ENCODE measurements at places on chromosomes 12 and 14.
A peak's percentile ranks its signal among the peaks of the same experiment; 100 is the strongest.

- no peak for DNase-seq
Measured at GRCh38 chr14:42229976-42230375, 623.3 kb downstream of the LRFN5 start.

GRCh38 chr14:32590157-32590556 is 261.1 kb downstream of the AKAP6 start:
- DNase-seq = no peak

GRCh38 chr14:104302794-104303405 is 164.5 kb downstream of the KIF26A start:
- no peak for DNase-seq

GRCh38 chr12:30622509-30622908 is 73.2 kb downstream of the IPO8 start:
- DNase-seq = no peak

DNA sequence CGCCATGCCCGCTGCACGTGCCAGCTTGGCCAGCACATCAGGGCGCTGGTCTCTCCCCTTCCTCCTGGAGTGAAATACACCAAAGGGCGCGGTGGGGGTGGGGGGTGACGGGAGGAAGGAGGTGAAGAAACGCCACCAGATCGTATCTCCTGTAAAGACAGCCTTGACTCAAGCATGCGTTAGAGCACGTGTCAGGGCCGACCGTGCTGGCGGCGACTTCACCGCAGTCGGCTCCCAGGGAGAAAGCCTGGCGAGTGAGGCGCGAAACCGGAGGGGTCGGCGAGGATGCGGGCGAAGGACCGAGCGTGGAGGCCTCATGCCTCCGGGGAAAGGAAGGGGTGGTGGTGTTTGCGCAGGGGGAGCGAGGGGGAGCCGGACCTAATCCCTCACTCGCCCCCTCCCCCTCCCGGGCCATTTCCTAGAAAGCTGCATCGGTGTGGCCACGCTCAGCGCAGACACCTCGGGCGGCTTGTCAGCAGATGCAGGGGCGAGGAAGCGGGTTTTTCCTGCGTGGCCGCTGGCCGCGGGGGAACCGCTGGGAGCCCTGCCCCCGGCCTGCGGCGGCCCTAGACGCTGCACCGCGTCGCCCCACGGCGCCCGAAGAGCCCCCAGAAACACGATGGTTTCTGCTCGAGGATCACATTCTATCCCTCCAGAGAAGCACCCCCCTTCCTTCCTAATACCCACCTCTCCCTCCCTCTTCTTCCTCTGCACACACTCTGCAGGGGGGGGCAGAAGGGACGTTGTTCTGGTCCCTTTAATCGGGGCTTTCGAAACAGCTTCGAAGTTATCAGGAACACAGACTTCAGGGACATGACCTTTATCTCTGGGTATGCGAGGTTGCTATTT is 914 bp upstream of the CCND2 start:
- DNase-seq = peak; percentile 80

DNA sequence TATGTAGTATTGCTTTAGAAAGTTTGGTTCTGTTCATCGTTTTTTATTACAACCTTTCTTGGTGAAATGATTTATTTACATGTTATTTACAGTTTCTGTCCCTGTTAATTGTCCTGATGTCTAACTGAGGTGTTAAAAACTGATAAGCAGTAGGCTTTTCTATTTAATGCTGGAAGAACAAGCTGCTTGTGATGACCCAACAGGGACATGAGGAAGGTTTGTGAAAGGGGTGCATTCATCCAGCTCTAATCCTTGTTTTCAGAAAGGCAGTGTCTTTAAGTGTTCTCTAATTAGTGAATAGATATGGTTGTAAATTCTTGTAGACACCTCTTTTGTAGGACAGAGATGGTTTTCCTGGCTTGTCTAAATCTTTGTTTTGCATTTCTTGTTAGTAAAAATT is 191.4 kb downstream of the FOXA1 start:
- no peak for DNase-seq

DNA sequence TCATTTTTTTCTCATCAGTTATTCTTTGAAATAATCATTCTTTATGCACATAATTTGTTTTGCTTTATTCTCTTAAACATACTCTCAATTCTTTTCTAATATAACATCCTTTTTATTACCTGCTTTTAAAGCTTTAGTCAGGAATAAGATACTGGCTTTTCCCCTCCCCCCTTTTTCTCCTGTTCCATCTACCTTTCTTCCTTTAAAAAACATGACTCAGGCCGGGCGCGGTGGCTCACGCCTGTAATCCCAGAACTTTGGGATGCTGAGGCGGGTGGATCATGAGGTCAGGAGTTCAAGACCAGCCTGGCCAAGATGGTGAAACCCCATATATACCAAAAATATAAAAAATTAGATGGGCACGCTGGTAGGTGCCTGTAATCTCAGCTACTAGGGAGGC is 25.4 kb downstream of the HIF1A start:
- no peak for DNase-seq

DNA sequence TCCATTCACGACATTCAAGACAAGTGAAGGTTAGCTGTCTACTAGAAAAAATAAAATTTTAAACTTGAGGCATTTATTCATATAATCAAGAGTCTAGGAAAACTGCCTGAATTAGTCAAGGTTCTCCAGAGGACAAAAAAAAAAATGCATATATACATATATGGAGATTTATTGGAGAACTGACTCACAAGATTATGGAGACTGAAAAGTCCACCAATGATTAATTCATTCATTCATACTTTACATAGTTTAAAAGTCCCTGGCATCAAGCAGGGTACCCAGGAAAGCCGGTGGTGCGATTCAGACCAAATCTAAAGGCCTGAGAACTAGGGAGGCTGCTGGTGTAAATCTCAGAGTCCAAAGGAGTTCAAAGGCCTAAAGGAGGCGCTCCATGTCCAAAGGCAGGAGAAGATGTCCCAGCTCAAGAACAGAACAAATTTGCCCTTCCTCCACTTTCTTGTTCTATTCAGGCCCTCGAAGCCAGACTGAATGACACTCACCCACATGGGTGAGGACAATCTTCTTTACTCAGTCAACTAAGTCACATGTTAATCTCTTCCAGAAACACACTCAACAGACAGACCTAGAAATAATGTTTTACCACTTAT is 64.3 kb downstream of the ANKS1B start:
- DNase-seq = no peak

- peak; percentile 57 for DNase-seq
Measured at GRCh38 chr12:47860279-47860841, 40.7 kb upstream of the HDAC7 start.

- no peak for DNase-seq
Measured at GRCh38 chr14:100058777-100059437, 6.3 kb upstream of the EVL start.

- DNase-seq = no peak
Measured at GRCh38 chr14:37865719-37866549, 270.5 kb downstream of the TTC6 start.

- no peak for DNase-seq
Measured at GRCh38 chr12:78386871-78387270, 477.7 kb upstream of the SYT1 start.

- DNase-seq = no peak
Measured at GRCh38 chr14:37452323-37452722, 142.7 kb downstream of the FOXA1 start.

DNA sequence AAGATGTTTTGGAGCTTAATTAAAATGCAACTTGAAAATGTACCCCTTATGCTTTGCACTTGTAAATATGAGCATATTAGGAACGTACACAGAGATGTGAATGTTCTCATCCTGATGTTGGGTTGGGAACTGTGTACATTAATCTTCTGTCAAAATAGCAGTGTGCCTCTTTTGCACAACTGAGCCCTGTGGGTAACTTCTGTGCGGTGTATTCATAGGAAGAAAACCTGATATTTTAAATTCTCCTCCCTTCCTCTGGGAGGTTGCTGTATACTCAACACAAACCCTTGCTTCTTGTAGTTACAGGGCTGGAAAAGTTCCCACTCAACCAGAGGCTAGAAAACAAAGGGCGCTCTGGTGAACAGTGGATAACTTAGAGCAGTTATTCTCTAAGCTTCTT is 18.7 kb downstream of the PTHLH start:
- DNase-seq = no peak

DNA sequence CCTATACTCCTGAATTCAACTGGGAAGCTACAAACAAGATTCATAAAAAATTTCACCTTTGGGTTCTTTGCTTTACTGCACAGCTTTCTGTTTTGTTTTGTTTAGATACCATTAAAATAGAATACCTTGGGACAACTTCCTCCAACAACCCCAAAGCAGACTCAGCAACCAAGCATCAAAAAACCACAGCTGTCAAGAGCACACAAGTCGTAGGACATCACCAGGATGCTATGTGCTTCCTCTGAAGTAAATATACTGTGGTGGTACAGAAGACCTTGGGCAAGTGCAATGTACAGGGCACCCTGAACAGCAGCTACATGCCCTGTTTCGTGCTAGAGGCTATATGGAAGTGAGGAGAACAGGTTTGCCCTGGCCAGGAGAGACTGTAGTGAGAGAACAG is 359.3 kb downstream of the BCL11B start:
- DNase-seq = no peak

GRCh38 chr14:49957089-49957852 is 64.4 kb downstream of the ARF6 start:
- DNase-seq = no peak

DNA sequence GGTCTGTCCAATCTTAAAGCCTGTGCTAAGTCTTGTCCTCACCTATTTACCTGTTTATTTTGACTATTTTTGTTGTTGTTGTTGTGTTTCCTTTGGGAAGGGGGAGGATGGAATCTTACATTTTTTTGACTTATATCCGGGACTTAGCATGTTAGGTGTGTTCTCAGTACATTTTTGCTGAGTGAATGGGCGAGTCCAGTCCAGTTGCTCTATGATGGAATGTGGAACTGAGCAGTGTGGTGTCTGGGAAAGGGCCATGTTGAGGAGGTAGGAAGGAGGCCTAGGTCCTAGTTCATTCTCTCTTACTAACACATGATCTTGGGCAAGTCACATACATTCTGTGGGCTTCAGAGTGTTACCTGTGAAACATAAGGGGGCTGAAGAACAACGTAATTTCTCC is 80.9 kb upstream of the SLC38A2 start:
- DNase-seq = no peak

- DNase-seq = no peak
Measured at GRCh38 chr12:69620077-69620476, 9.4 kb upstream of the LRRC10 start.

- no peak for DNase-seq
Measured at GRCh38 chr12:19150273-19150900, 20.9 kb downstream of the PLEKHA5 start.

GRCh38 chr12:29796823-29797263 is 13.1 kb upstream of the TMTC1 start:
- DNase-seq = no peak

DNA sequence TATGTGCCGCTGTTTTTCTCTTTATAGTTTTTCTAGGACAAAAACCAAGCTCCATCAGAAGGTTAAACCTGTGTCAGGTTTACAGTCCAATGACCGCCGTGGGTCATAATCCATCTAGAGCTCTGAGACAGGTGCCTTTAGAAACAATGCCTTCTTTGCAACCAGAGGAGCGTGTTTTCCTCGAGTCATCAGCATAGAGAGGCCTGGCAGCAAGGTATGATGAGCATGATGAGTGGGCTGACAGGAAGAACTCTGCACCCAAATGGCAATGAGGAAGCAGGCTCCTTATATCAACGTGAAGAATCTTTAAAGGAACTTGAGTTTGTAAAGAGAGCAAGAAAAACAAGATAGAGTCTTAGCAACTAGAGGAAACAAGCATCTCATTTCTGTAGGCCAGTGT is 60.5 kb upstream of the NUDT4 start:
- no peak for DNase-seq

DNA sequence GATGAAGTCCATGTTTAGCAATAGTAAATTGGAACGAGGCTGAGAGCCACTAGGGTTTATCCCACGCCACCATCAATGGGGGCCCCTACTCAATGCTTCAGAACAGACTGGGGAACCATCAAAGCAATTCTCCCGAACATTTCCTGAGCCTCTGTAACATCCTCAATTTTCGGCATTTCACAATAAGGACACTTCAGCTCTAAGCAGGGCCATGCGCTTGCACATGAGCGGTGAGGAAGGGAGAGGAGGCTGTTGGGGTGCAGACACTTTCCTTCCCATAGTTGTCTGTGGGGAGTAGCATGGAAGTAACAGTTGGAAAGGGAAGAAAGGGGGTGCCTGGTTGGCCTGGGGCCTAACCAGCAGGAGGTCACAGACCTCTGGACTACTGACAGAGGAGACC is 129.9 kb upstream of the PRMT8 start:
- DNase-seq = no peak

DNA sequence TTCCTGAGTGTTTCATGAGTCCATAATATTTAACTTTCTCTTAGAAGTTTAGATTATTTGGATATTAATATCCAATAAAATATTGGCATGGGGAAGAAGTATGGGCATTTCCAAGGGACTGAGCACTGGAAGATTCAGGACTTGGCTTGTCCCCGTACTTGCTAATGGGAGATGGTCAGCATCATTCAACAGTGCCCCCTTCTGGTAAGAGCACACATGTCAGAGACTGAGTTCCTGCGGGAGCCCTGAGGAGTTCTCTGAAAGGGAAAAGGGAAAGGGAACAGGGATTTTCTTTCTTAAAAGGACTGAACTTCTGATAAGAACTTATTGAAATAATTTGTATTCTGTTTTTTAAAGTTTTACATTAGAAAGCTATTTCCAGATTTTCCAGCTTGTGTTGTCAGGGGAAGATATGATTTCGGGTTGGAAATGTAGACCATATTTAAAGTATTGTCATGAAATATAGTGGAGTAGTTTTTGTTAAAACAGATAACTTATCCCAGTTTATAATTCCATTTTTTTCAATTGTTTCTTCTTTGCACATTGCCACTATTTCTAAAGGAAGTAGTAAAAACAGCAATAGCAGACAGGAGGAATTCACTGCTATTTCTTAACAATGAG is 59.8 kb upstream of the C12orf71 start:
- DNase-seq = peak; percentile 44

DNA sequence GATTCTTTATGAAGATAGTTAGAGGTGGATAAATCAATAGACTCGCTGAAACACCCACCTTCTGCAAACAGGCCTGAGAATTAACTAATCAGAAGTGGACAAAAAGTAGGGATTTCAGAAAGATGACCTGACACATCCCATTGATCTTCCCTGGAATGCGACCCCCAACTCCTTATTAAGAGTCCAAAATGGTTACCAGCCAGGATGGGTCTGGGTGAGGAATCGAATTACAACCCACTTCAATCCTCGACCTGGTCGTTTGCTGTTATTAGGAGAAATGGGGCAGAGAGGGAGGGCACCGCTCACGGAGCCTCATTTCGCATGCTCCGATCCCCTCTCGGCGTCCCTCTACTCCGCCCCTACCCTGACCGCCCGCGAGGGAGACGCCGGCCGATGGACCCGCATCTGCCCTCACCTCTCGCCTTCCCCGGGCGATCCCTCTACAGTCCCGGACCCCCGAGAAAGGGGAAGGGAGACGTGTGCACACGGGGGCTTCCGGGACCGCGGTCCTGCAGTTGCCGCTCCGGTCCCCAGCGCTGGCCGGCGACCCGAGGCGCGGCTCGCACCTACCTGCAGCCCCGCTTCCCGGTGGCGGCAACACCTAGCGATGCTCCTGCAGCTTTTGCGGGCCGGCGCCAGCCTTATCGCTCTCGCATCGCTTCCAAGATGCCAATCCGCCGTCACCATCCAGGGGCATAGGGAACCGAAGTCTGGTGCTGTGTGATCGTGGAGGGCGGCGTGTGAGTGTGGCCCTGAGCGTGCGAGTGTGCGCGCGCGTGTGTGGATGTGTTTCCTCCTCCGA is 69.3 kb upstream of the USP15 start:
- peak; percentile 20 for DNase-seq

- no peak for DNase-seq
Measured at GRCh38 chr12:116853507-116853906, 27.7 kb downstream of the HRK start.

Data from stimulated activated CD4-positive, alpha-beta T cell treated with anti-CD3 and anti-CD28 coated beads, Interleukin-2, amount 100 ng/mL, for 24 hours (primary cell).